ENCODE measurements at places on chromosomes 12 and 14.

DNA sequence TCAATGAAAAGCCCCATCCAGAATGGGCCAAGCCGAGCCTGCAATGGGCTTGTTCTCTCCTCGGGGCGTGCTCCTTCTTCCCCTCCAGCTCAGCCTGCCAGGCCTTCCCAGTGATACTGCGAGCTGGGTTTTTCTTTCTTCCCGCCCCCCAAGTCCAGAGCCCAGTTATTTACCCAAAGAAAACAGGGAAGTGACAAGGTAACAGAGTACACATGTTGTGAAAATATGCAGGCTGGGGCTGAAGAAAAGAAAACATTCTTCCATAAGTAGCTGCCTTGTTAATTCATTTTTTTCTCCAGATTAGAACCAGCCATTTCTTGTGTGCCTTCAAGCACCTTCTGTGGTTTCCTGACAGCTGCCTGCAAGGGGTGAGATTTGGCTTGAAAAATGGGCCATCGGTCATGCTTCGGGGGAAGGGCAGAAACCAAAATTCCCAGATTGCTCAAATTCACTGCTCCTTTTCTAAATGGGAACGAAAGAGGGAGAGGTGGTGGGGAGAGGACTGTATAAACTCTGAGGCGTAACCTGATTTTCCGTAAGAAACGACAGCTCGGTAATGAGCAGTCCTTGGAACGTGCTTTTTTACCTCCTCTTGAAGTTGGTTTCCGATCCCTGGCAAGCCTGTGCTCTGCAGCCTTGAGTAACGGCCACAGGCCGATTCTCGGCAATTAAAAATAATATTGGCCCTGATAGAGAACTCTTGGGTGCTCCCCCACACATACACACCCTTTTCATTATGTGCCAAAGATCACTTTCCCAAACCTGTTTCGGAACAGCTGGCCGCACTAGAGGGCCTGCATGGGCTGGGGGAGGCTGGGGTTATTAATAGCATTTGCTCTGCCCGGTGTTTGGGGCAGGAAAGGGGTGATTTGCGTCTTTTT is 229.4 kb downstream of the ZFP36L1 start:
- peak; percentile 78 for DNase-seq

DNA sequence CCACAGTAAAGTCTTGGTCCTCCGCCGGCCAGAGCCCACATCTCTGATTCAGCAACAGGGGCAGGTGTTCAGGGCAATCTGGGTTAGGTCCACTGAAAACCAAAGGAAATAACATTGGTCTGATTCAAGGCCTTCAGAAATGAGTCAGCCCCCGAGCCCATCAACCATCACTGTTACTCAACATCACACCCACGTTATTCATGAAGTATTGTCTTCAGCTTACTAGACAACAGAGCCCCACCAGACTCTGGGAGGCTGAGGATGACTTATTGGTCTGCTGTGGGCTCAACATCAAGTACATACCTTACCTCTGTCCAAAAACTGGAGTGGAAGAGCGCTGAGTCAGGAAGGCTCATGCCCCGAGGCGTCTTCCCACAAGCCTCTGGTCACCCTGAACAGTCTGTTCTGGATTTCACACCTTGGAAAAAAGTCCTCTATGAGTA is 97.5 kb downstream of the ZFP36L1 start:
- DNase-seq: peak; percentile 21

- no peak for DNase-seq
Observed at GRCh38 chr14:69985463-69985862, 106.2 kb downstream of the SMOC1 start.

- DNase-seq: no peak
Observed at GRCh38 chr14:52661314-52661713, 34.0 kb downstream of the ERO1A start.

DNA sequence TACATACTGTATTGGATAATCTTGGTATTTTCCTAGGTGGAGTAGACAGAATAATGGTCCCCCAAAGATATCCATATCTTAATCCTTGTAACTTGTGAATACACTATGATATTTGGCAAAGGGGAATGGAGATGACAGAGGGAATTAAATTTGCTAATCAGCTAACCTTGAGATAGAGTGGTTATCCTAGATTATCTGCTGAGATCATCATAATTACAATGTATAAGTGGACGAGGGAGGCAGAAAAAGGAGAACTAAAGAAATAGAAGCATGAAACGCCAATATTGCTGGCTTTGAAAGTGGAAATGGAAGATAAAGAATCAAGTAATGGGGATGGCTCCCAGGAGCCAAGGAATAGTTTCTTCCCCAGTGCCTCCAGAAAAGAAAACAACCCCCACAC is 398.7 kb downstream of the NOVA1 start:
- DNase-seq: no peak

- no peak for DNase-seq
Observed at GRCh38 chr14:56760164-56760914, 49.9 kb downstream of the OTX2 start.

GRCh38 chr12:1882850-1883470 is 35.5 kb downstream of the CACNA2D4 start:
- DNase-seq: no peak

- DNase-seq: no peak
Observed at GRCh38 chr14:34081101-34081575, 130.3 kb upstream of the EGLN3 start.

- DNase-seq: no peak
Observed at GRCh38 chr12:100031836-100032235, 47.1 kb upstream of the ANKS1B start.

DNA sequence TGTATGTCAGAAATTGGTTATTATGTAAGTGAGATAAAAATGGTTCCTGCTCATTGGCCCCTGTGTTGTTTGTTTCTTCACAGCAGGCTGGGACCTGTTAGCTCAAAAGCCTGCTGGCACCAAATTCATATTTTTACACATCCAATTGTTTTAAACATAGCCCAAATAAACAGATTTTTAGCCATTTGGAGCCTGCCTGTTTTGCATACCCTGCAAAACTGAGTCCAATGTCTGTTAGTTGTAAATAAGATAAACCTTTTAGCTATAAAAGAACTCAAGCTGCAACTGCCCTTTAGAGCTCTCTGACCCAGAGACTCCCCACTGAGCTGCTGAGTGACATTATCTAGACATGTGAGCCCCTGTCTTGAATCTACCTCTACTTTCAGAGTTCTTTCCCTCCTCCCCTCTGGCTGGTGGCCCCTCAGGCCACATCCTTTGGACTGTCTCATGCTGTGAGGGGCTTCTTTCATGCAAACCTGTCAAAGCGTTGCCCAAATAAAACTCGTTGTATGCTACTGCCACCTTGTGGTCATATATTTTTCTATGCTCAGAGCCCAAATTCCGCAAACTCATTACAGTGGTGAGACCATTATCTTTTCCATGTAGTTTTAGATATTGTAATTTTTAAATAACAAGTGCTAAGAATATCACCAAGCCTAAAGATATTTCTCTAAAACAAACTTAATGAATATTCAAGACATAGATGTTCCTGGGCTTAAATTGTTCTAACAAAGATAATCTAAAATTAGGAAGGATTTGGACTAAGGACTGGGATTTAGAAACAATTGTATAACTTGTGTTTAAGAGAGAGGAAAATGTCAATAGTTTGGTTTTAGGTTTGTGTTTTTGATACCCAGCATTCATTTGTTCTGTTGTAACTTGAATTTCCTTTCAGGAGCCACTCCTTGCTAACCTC is 337.9 kb downstream of the AACS start:
- DNase-seq: no peak

- DNase-seq: no peak
Observed at GRCh38 chr12:56087220-56087619, 7.3 kb downstream of the ERBB3 start.

- DNase-seq: no peak
Observed at GRCh38 chr14:52833891-52834290, 42.5 kb upstream of the GNPNAT1 start.

DNA sequence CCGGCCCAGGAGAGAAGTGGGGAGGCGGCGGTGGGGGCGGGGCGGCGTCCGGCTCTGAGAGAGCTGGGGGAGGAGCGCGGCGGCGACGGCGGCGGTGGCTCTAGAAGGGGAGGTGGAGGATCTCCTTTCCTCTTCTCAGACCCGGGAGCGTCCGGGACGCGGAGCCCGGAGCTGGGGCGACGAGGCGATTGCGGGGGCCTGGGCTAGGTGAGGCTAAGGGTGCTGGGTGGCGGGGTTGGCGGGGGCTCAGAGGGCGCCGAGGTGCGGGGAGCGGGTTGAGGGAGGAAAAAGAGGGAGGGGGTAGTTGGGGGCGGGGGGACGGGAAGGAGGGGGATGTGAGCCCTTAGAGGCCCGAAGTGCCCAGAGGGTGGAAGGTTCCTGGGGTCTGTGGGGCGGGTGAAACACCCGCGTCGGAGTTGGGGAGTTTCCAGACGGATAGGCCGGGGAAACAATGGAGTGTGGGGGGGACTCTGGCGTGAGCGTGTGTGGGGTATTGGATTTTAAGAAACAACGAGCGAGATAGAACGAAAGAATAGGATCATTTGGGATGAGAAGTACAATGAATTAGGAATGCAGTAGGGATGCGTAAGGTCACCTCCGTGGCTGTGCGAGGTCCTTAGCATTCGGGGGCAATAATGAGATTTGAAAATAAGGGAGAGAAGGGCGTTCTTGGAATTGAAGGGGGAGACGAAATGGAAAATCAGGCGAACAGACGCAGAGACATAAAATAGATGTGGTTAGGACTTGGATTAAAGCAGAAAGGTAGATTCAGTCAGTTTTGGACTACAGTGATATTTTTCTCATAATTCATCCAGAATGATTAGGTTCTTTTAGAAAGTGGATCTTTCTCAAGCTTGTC is at the start of gene SPATS2:
TSS of gene SPATS2 (plus strand) at position 82 of the 859 bp plus-strand sequence. CDS start 93,551 bp downstream, outside the sequence.
- no peak for DNase-seq

DNA sequence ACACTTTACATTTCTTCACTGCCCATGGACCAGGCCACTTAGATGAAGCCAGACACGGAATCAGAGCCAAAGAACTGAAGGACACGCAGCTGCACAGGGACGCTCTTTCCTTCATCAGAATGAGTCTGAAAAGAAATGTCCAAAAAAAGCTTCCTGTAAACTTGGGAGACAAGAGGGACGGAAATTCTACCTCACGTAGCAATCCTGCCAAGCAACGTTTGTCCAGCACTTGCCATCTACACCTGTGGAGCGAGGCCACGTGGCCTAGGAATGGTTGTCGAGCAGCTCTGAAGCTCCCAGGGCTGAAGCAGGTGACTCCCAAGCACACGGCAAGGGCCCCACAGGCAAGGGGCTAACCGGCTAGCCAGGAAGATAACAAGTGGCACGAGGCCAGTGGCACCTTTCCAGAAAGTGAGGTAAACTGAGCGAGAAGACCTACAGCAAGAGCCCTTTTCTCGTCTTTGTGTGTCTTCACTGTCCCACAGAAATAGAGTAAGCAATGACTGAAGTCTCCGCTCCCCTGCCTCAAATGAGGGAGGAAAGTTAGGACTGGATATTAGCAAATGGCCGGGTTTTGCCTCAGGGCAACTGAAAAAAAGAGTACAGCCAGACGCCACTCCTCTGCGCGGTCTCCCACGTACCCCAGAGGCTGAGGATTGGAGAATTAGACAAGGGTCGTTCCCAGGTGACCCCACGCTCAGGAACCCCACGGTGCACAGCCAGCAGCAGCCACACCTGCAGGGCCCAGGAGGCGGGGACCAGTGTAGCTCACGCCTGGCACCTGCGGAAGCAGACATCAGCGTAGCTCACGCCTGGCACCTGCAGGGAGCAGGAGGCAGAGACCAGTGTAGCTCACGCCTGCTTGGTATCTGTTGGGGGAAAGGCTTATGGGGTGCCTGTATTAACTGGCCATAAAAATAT is 7.7 kb downstream of the ZNF605 start:
- DNase-seq: no peak

DNA sequence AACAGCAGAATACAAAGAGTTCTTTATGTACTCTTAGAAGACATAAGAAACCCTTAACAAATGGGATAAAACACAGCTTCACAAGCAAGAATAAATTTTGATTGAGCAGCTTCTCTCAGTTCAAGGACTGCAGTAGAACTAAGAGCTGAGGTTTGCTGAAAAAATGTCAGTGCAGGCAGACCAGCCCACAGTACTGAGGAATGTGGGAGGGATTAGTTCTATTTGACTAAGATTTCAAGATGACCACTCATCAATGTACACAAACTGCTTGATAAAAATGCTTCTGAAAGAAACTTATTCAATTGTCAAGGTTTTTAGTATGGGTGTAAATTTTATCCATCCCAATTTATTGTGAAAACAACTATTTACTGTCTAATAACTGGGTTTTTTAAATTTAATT is 138.4 kb downstream of the SEC23A start:
- no peak for DNase-seq

DNA sequence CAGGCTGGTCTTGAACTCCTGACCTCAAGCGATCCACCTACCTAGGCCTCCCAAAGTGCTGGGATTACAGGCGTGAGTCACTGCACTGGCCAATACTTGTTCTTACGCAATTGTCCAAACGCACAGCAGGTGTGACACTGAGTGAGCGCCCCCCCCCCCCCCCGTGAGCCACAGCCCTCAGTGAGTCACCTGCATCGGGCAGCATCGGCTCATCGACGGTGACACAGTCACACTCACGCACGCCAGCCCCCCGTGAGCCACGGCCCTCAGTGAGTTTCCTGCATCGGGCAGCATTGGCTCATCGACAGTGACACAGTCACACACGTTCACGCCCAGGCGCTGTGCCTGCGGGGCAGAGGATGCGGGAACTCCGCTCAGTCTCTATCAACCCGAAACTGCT is 42.5 kb downstream of the GALNT9 start:
- DNase-seq: no peak

- DNase-seq: no peak
Observed at GRCh38 chr14:67490196-67490595, 1.7 kb upstream of the TMEM229B start.

DNA sequence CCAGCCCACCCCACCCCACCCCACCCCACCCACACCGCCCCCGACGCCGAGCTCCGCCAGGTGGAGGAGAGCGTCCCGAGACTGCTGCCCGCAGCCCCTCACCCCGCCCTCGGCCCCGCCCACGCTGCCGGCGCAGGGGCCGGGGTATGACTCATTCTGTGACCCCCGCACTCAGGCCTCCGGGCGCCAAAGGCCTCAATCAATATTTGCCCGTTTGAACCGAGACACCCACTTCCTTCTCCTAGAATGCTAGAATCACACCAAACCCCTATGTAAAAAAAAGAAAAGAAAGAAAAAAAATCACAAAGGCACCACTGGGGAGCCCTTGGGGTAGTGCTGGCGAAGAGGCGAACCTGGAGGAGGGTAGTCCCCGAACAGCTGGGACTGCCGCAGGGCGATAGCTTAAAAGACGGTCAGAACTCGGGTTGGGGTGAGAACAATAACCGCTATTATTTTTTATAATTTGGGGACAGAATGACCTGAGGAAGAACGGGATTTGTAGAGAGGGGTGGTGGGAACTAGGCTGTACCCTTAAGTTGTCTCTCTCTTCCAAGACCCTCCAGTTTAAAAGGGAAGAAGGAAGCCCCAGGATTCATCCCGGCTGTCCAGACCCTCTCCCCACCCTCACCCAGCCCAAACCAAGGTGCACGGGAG is 894 bp downstream of the KRT8 start:
- DNase-seq: peak; percentile 59

DNA sequence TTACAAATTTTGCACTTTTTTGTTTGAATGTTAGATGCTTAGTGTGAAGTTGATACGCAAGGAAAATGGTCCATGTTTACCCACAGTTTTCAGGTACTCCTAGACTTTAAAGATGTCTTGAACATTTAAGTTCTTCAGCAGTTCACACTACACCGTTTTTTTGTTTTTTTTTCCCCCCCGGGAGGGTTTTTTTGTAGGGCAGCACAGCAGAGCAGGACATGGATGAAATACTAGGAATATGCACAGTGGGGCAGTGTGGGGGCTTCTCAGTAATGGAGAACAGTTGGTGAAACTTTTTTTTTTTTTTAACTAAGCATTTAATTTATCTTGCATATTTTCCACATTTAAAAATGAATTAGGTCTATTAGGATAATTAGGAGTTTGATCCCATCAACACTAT is 4.9 kb downstream of the RAN start:
- no peak for DNase-seq
